ENCODE measurements at places on chromosomes 7 and 10. TPM values are rescaled to one million over a fixed set of nuclear protein-coding genes. Genes with fewer than 3 reads are reported as not detected.

DNA sequence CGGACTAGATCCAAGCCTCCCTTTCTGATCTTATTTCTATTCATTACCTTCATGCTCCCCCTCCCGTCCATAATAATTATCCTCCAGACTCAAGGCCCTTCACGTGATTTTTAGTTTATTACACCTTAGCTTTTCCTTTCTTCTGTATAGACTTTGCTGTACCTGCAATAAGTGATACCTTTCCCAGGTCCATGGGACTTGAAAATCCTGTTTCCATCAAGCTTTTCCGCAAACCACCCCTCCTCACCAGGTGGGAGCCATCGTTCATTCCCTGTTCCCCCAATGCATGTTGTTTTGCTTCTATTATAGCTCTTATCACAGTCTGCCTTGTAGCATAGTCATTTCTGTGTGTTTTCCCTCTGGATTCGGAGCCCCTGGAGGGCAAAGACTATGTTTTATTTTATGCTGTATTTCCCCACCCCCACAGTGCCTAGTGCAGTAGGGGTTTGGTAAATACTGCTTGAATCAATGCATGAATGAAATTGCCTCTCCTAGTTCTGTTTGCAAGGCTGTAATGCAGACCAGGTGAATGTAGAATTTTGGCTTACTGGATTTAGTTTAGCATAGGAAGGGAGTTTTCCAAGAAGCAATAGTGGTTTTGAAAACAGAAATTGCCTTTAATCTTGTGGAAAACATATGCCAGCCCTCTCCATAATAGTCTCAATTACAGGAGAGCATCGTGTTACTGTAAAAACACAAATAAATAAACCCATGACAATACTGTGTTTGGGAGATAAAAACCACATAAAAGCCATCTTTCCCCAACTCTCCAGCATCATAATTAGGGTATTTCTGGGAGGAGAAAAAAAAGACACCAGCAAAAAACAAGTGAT is 213.4 kb downstream of the AUTS2 start:
- DNase-seq, result no peak

DNA sequence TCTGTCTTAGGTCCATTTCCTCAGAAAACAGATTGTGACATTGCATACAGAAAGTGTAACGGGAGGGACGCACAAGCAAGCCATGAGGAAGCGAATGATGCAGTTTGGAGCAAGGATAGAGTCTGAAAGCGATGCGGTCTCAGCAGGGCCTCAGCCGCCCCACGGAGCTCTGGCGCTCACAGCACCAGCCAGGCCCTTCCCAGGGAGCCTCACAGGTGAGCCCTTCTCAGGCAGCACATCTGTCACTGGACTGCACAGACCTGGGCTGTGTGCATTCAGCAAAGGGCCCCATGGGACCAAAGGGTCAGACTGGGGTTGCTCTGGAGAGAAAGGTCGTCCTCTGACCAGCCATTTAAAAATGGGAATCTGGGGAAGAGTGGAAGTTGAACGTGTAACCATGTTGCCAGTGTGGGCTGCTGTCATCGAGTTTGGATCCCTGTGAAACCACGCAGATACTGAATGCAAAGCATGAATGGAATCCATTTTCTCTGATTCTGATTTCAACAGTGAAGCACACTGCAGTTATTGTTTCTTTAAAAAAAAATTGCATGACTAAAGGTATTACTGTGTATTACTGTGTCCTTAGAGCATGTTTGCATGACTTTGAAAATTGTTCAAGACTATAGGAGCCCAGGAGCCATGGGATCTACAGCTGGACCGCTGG is 350.0 kb upstream of the AKR1E2 start:
- no peak for DNase-seq

DNA sequence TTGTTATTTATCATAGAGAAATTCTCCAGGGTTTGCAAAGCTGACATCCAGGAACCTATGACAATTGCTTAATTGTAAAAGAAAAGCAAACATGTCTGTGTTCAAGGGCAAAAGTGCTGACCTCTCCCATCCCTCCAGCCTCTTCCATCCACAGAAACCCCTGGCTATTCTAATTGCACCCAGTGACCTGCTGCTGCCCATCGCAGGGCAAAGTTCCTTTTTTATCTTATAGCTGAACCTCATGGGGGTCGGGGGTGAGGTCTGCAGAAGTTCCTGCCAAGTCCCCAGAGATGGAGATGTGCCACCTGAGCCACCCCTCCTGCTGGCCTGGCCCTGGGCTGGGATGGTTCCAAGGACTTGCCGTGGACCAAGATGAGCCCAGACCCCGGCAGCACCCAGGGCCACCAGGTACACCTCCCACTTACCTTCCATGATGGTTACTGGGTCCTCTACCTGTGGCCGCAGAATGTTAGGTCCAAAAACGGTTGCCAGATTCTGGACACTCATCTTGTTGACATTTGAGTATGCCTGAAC is 146.5 kb downstream of the MAPK8 start:
- DNase-seq, result no peak

- peak; percentile 79 for DNase-seq
Observed at GRCh38 chr10:76984559-76985443, 652.8 kb downstream of the KCNMA1 start.

DNA sequence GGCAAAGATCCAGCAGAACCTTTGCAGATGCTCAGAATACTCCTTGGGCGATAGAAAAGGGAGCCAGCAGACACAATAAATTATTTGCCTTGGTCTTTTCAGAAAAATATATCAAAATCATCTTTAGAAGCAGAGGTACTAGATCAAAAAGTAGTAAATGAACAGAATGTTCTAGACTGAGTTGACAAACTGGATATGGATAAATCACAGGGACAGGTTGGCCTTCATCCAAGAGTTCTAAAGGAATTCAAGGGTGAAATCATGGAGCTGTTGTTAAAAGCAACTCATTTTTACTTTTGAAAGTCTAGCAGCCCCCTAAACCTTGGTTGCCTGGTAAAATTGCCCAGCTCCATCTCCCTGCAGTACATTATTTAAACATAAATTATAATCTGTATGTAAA is 99.1 kb downstream of the PLCE1 start:
- DNase-seq, result no peak

The CHAT gene
- total RNA-seq, result not detected

DNA sequence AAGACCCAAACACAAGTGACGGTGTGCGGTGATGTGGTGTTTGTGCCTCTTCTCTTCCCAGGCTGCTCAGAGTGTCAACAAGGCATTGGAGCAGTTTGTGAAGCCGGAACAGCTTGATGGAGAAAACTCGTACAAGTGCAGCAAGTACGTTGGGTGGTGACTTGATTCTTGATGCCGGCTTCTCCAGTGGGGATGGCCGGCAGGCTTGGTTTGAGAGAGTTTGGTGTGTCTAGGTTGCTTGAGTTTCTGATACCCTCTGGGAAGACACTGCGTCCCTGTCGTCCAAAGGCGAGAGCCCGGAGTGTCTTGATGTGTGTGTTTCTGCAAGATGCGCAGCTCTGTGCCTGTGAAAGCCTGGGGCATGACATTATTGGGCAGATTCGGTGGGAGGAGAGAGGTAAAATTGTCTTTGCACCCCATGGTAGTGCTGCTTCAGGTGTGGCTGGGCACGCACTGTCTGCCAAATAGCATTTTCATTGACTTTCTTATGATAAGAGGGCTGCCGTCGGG is 111.8 kb downstream of the ANKRD61 start:
- DNase-seq, result no peak

DNA sequence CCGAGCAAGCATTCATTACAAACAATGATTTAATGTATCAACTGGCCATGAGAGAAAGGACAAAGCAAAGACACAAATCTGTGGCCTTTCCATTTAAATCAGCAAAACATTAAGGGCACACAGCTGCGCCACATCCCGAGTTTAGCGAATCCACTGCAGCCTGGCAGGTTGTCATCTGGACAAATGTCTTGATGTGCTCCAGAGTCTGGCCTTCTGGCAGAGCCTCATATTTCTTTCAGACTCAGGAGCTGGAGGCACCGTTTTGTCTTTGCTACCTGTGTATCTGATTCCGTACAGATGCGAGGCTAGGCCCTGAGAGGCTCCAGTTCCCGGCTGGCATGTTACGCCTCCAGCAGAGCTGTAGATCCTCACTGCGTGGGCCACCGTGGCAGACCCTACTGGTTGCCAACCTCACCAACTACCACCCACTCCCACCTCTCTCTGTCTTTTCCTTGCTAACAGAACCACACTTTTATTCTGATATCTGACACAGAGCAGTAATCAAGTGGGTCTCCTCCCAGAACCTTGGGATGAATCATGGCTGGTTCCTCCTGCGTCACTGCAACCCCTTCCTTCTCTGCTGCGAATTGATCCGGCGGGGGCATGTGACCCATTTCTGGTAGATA is 40.9 kb upstream of the EFCAB10 start:
- no peak for DNase-seq

The KAZALD1 gene
- total RNA-seq, result 0.17 TPM

The FGL2 gene
- total RNA-seq, result 0.17 TPM

The REEP3 gene
- 67.6 TPM for total RNA-seq

GRCh38 chr7:7323352-7323751 is 141.0 kb downstream of the C1GALT1 start:
- no peak for DNase-seq

The TWIST1 gene
- not detected for total RNA-seq

The ELMO1 gene
- 109 TPM for total RNA-seq

DNA sequence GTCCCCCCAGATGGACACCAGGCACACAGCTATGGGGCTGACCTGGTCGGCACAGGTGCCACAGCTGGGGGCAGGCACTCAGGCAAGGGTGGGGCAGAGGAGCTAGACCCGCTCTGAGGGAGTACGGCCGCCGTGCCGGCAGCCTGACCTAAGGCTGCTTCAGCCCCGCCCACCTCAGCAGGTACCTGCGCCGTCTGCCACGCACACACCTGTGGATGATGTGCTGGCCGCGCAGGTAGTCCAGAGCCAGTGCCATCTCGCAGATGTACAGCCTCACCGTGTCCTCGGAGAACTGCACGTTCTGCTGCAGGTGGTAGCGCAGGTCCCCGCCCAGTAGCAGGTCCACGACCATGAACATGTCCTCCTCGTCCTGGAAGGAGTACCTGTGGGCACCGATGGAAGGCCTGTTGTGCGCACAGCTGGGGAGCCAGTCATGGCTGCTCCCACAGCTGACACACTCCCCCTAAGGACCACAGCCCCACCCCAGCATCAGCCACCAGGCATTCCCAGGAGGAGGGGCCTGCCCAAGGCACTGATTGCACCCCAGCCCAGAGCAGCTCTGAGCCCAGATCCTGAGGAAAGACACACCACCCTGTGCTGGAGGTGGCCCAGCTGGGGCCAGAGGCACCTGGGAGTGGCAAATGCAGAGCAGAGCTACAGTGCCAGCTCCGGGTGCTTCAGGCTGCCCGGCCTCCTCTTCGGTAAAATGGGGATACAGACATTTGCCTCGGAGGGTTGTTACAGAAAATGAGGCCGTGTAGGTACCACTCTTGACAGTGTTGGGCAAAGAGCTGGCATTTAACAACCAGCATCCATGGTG is 40.0 kb downstream of the DPYSL4 start:
- DNase-seq, result no peak

- DNase-seq, result no peak
Observed at GRCh38 chr7:71135663-71136062, 3.7 kb downstream of the GALNT17 start.

The RTKN2 gene
- 0.33 TPM for total RNA-seq

DNA sequence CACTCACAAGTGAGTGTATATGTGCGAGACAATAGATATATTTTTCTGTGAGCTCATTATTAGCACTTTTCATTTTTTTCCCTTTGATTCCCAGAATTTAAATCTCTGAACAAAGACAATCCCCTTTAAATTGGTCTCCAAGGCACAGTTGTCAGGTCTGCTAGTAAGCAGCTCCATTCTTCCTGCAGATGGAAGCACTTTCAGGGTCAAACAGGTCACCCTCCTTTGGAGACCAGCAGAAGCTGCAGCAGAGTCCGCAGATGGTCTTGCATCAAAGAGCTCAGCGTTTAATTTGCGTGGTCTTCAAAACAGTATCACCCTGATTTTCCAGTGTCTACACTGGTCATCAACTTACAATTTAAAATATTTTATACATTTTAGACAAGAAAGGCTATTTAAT is 543.8 kb downstream of the ARL4A start:
- DNase-seq, result no peak

GRCh38 chr10:82266438-82266837 is 391.4 kb downstream of the NRG3 start:
- DNase-seq, result no peak

DNA sequence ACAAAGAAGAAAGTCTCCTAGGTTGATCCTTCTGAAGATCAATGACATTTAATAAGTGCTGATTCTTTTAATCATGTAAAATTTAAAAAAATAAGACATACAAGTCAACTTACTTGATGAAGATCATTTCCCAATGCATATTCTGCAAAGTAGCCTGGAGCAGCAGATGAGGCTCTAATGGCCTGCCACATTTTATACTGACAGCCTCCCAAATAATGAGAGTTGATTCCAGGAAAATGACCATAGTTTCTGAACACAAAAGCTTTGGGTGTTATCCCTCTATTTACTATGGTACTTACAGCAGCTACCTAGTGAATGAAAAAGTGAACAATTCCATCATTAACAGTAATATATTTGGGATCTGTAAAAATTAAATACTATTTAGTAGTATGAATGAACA is 31.4 kb upstream of the NRCAM start:
- no peak for DNase-seq

DNA sequence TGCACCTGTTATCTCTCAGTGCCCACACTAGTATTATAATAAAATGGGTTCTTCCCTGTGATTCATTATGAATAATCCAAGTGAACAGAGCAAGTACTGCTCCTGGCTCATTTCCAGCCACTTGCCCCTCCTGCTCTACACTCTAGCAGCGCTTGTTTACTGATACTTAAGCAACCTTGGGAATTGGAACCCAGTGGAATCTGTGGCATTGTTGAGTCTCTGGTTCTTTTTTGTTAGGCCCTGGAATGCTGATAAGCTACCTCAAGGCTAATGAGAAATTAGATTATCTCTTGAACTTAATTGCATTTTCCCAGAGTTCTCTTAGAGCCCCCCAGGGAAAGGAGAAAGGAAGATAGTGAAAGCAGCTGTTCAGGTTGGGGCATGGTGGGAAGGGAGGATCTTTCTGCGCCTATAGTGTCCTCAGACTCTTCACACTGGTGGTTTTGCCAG is 34.0 kb downstream of the PRKAR2B start:
- DNase-seq, result peak; percentile 96

DNA sequence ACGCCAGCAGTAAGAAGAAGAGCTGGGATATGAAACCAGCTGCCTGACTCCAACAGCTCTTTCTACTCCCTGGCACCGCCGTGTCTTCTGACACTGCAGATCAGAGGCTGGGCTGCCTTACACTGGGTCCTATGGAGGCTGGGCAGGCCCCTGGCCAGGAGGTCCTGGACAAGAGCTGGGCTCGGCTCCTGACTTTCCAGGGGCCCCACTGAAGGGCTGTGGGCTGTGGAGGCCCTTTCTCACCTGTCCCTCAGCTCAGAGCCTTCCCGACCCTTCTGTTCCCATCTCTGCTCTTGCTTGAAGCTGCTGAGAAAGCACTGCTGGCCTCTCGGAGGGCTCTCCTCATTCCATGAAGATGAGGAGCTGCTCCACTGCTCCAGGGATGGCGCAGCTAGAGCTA is 85.9 kb upstream of the UNC5B start:
- DNase-seq, result no peak
